ENCODE measurements at places on chromosomes 2 and 18.
A peak's percentile ranks its signal among the peaks of the same experiment; 100 is the strongest.

DNA sequence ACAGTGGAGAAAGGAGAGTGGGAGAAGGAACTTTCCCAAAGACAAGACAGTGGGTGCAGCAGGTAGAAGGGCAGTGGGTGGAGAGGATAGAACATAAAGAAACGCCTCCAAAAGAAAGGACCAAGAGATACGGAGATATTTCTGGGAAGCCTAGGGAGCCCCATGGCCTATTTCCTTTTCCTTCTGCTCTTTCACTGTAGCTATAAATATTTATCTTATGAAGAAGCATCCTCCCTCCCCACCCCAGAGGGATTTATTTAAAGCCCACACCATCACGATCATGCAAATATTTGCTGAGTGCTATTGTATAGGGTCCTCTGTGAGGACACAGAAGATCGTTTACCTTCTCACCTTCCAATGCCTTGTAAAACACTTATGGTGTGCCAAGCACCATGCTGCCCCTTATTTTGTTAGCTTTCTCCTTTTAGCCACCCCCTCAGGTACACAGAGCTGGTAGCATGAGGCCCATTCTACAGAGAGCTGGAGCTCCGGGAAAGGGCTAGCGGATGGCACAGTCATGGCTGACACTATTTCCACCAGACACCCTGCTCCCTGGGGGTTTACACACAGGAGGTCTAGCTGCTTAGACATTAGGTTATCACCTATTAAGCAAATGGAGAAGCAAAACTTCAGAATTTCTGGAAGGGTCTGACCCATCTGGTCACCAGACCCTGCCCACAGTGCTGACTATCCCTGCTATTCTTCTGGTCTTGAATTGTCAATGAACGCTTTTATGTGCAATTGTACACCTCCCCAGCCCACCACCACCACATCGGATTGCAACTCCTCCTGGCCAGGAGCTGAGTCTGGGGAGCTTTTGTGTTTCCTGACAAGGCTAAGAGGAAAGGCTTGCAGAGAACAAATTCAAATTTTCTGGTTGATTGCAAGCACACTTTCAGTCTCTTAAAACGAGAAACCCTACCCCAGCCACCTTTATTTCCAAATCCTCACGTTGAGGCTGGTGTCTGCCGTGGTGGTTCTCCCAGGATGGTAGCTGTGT lies 91.8 kb upstream of the KLF7 start:
- no peak for DNase-seq

DNA sequence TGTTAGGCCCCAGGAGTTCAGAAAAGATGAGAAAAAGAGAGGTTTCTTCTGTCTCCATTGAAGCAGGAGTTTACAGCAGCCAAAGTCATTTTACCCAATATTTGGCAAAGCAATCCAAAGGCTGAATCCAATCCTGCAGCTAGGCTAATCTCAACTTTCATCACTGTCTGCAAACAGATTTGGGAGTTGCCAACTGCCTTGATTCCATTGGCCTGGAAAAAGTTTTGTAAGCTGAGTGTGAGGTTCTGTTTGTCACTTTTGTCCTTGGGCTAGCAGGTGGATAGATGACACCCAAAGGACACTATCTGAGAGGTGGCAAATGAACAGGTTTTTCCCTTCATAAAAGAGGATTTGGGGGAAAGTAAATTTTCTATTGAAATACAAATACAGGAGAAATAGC lies 56.6 kb upstream of the SETBP1 start:
- DNase-seq: no peak

DNA sequence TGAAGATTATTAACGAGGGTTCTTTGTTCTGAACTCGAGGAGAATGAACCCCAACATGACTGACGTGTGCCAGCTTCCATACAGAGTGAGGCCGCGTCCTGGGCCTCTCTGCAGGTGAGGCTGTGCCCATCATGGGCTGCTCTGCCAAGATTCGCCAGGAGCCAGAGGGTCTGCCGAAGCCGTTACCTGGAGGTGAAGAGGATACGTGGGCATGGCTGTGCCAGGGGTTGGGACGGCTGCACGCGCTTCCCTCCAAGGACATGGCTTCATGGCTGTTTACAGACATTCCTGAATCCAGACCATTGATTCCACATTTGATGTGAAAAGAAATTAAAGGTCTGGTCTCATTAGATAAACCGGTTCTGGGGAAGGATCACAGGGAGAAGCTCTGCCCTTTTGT lies 211.4 kb upstream of the SALL3 start:
- DNase-seq: no peak

DNA sequence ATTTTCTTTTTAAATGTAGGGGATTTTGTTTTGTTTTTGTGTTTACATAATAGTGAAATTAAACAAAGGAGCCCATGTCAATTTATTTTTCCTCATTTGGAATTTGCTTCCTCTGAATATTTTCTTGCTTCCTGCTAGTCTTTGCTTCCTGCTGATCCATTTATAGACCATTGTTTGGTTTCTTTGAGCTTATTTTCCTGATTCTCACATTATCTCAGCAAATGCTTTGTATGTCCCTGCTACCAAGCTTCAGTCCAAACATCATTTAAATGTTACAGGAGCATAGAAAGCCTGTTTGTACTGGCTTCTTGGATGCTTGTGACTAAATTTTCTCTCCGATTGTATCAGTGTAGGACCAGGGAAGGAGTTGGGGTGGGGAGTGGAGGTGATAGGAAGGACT lies 127.3 kb upstream of the IL1R2 start:
- no peak for DNase-seq

GRCh38 chr2:44716131-44716530 lies 225.4 kb upstream of the SIX3 start:
- no peak for DNase-seq

- DNase-seq: no peak
These were observed 167.7 kb downstream of the PLCL1 start for GRCh38 chr2:197972061-197972460.

DNA sequence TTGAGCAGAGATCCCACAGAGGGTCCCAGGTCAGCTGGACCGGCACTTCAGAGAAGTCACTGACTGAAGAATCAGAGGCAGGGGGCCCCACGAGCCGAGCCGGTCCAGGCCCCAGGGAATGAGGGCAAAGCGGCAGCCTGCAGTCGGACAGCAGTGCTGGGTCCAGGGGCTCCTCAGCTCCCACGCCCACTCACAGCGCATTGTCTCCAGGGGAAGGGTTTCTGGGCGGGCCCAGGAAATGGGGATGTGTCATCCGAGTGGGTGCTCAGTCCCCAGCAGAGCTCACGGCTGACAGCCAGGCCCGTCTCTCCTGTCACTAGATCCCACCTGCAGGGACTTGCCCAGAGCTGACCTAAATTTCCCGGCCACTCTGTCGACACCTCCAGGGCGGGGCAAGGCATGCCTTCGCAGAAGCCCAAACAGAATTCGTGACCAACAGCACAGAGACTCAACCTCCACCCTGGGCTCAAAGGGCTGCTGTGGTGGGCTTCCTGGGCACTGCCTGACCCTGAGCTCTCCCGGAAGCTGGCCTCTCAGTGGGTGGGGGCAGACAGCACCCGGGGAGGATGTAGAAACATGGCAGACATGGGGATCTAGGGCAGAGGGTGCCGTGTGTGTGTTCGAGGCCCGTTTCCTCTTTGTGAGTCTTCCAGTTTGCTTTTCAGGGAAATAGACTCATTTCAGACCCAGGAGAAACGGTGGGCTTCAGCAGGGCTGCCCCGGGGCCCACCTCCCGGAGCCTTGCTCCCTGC lies 42.1 kb upstream of the TAF1B start:
- no peak for DNase-seq

GRCh38 chr2:100857915-100858314 lies 38.0 kb downstream of the NPAS2 start:
- no peak for DNase-seq

DNA sequence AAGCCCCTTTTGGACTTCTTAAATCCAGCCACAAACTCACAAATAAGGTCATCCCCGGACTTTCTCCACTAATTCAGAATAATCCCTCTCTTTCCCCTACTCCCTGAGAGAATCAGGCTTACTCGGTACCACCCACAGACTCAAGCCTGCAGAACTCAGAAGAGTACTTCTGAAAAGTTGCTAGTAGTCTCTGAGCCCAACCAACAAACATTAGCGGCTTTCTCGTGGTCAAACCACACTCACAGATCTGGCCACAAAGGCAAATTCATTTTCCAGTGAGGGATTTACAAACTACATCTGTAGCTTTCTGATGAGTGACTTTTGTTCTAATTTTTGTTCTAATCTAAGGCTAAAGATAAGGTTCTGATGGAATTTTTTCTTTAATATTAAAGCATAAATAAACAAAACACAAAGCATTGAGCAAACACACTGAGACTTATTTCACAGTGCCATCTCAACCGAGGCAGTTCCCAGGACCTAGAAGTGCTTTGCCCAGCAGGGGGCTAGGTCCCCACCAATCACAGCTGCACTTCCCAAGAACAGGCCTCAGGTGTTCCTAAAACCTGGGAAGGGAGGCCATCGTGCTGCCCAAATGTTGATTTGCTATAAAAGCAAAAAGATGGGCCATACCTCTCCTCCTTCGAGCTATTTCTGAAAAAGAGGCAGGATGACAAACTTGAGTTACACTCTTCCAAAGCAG lies 110.7 kb downstream of the COLEC12 start:
- no peak for DNase-seq

DNA sequence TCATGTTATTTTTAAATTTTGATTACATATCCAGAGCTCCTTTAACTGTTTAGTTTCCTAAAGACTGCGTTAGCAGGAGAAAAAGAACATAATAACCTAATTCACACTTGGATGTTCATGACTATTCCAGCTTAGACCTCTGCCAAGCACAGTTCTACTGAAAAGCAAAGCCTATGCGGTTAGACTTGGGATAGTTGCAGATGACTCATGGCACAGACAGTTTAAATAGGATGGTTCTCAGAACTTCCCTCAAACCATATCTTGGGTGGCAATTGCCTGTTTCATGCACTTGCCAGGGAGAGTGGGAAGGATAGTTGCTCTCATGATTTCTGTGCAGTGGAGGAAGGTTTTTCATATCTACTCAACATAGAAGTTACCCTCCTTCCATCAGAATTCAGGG lies 149.7 kb upstream of the KLHL29 start:
- DNase-seq: no peak

DNA sequence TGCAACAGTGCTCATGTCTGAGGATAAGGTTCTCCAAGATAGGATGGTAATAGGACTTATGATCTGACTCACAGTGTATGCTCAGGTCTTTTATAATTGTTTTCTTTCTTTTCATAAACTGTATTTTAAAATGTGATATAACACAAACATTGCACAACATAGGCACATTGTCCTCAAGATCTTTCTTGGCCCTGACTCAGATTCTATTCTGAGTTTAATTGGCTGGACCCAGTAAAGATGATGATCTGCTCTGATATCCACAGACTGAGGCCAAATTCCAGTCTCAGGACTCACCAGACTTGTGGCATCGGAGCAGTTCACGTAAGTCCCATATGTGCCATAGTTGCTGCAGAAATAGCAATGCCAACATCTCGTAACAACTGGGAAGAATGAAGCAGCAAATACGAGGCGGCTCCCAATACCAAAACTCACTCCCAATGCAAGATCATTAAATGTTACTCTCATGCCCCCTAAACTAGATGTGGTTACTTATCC lies 448.9 kb upstream of the SLC14A2 start:
- no peak for DNase-seq

- no peak for DNase-seq
These were observed 215.6 kb upstream of the TNP1 start for GRCh38 chr2:217075268-217076057.

GRCh38 chr2:234971496-234971895 lies 19.7 kb downstream of the SH3BP4 start:
- DNase-seq: no peak

GRCh38 chr2:219784178-219784577 lies 156.7 kb downstream of the SLC4A3 start:
- DNase-seq: no peak

- DNase-seq: no peak
These were observed 20.5 kb downstream of the SPIRE1 start for GRCh38 chr18:12637393-12637792.

- DNase-seq: no peak
These were observed 352.6 kb upstream of the POU3F3 start for GRCh38 chr2:104501342-104501741.

- no peak for DNase-seq
These were observed 521.8 kb upstream of the ID2 start for GRCh38 chr2:8159966-8160603.

- DNase-seq: no peak
These were observed 327.6 kb downstream of the DCC start for GRCh38 chr18:52667463-52668065.

GRCh38 chr2:22683914-22684313 lies 701.1 kb upstream of the KLHL29 start:
- no peak for DNase-seq

GRCh38 chr18:50429207-50429948 lies 54.5 kb downstream of the SKA1 start:
- peak; percentile 10 for DNase-seq

- DNase-seq: no peak
These were observed 569.8 kb downstream of the ARHGAP15 start for GRCh38 chr2:143698888-143699570.

- DNase-seq: no peak
These were observed 27.8 kb downstream of the ANKRD62 start for GRCh38 chr18:12121175-12122042.

DNA sequence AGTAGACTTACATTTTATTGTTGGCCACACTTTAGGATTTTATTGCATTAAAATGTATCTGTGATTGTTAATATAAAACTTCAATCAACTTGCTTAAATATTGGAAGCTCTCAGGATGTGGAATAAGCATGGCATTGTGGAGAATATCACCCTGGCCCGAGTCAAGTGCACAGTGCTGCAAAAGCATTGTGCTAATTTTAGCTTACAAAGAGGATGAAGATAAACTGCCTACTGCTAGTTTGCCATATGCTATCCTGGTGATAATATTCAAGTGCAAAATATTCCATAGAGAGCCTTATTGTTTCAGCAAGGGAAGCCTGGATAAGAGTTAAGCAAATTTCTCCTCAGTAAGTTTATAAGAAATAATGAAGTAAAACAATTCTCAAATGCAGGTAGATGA lies 54.5 kb downstream of the MEIS1 start:
- DNase-seq: peak; percentile 8

- no peak for DNase-seq
These were observed 87.2 kb downstream of the LPIN1 start for GRCh38 chr2:11833601-11834000.

DNA sequence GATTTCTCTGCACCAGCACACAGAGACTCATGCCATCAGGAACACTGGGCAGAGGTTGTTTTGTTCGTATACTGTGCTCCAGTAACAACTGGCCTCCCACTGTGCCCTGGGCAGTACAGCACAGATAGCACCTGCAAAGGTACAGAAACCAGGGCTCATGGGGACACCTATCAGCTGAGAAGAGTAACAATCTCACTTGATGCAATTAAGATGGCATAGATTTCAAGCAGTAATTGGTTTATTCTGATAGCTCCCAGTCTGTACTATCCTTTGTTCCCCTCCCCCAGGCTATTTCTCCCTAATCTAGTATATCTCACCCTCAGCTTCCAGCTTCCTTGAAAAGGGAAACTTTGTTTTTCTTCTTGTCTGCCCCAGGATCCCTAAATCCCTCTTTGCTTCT lies 343.9 kb upstream of the MMADHC start:
- no peak for DNase-seq

Measured in NCI-H1930 (cell line).